ENCODE measurements at places on chromosomes 11 and 22.

DNA sequence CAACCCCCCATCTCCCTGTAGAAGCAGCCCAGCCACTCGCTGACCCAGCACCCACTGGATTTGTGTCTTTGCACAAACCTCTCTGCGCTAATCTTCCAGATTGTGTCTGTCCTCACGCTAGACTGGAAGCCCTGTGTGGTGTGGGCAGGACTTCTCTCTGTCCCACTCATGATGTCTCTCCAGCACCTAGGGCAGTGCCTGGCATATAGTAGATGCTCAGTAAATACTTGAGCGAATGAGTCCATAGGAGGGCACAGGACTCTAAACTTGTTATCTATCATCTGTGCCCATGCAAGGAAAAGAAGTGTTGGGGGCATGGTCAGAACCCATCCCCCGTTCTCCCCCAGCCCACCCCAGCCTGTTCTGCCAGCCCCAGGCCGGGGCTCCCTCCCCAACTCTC is 22.9 kb downstream of the RPL3 start:
- DNase-seq: no peak

DNA sequence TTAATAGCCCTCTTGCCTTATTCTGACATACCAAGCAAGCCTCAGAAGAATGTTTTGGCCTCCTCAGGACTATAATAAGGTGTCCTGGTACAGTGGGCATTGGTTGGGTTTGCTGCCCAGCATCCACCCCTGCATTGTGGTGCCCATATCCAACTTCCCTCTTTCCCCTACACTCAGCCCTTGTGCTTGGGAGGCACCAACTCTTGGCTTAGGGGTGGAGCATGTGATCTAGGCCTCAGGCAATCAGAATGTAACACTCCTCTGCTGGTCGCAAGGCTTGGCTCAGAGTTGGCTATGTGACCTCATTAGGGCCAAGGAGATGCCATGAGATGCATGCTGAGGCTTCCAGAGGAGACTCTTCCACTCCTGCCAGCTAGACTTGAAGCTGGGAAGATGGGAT is 123.0 kb downstream of the CSNK2A3 start:
- no peak for DNase-seq

DNA sequence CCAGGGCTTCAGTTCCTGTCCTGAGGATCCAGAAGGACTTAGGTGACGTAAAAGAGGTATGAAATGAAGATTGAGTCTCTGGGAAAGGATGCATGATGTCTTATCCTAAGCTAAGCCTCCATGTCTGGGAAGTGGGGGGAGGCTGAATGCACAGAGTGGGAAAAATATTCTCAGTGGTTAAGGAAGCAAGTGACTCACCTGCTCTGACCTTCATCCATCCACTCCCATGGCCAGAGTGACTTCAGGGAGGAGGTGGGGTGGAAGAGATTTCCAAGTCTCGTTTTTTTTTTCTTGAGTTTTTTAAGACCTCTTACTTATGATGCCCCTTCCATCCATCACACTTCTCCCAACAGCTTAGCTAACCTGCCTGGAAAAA is 32.5 kb upstream of the POLD3 start:
- DNase-seq: peak; percentile 23

DNA sequence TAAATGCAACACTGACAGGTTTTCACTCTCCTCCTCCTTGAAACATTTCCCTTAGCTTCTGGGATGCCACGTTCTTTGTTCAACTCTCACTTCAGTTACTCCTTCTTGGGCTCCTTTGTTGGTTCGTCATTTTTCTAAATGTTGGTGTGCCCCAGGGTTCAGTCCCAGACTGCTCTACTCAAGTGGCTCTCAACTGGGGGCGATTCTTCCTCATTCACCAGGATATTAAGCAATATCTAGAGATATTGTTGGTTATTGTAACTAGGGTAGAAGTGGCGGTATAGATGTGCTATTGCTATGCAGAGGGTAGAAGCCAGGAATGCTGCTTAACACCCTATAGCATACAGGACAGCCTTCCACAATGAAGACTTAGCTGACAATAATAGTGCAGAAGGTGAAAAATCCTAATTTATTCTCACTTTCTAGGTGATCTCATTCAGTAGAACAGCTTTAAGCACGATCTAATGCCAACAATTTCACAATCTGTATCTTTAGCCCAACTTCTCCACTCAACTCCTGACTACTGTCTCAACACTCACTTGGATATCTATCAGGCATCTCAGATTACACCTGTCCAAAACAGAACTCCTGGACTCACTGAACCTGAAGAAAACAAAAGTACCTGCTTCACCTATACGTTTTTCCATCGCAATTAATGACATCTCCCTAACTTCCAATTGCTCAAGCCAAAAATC is 4.6 kb downstream of the NUP160 start:
- DNase-seq: no peak

DNA sequence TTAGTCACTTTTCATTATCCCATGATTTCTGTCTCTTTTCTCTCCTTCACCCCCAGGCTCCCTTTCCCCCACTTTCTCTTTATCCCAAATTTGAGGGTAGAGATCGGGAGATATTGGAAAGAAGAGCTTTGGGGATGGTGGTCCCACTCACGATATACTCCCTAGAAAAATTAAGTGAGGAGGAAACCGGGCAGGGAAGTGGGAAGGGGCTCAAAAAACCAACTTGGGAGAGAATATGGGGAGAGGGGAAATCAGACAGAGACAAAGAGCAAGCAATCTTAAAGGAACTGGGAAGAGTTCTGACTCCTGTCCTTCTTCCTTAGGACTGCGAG is 941 bp upstream of the DCHS1 start:
- DNase-seq: no peak

DNA sequence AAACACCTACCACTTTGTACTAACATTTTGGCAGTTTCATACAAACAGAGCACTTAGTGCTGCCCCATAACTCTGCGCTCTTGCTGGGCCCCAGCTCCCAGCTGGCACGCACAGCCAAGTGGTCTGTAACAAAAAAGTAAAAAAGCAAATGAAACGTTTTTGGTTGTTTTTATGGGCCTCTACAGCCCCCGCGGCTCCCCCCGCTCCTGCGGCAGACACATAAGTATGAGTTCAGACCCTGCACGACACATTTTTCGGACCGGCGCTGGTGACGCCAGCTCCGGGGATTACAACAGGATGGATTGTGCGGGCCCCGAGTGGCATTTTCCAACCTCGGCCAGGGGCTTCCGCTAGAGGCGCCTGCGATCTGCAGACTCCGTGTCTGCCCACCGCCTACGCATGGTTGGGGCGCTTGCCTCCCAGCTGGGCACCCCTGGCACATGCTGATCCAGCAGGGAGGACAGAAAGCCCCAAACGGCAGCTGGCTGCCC is 418.2 kb downstream of the SOX6 start:
- no peak for DNase-seq

DNA sequence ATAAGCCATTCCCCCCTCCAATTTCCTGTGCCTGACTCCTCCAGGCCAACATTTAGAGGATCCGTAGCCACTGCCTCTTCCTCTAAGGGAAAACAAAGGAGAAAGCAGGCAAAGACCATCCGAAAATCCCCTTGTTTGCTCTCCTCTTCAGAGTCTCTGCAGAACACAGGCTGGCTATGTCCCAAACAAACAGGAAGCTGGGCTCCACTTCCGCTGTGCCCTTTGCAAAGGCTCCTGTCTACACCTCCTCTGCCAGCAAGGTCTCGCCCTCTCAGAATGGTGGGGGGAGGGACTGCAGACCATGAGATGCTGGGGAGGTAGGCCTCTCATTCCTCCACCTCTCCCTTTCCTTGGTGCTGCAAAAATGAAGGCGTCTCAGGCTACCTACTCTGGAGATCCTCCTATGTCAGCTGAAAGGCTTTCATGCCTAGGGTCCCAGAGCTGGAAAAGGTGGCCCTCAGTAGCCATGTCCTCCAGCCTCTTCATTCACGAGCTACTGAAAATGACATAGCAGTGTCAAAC is 596.2 kb downstream of the BUD13 start:
- no peak for DNase-seq

GRCh38 chr22:49946612-49947295 is 13.8 kb upstream of the PIM3 start:
- no peak for DNase-seq

DNA sequence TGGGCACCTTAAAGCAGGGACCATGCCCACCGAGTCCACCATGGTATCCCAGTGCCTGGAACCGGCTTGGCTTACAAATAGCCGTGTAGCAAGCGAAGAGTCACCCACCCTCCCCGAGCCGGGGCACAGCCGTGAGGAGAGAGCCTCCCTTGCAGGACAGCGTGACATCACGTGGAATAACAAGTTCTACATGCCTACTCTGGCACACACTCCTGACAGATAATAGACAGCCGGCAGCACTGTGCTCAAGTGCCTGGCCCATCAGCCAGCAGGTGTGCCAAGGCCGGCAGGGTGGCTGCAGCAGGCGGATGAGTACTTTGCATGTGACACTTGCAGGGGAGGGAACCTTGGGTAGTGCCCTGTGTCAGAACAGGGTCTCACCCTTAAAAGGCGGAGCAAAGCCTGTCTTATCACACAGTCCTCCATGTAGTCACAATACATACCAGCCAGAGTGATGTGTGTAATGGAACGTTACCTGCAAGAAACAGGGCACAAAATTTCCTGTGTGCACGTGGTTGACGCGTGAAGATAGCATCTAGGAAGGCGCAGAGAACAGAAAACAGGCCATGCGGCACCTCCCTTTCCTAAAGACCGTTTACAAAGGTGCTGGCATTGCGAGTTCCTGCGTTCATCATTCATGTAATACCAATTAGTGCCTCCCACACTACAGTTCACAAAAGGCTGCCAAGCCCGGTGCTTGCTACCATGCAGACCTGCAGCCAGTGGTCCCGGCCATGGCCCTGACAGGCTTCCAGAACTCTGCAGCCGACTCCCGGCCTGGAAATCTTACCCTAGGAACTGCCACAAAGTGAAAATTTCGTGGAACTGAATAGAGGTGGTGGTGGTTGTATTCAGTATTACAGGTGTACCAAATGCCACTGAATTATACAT is 16.4 kb downstream of the TOM1 start:
- no peak for DNase-seq

- DNase-seq: no peak
Observed at GRCh38 chr22:39924286-39924685, 23.4 kb downstream of the GRAP2 start.

DNA sequence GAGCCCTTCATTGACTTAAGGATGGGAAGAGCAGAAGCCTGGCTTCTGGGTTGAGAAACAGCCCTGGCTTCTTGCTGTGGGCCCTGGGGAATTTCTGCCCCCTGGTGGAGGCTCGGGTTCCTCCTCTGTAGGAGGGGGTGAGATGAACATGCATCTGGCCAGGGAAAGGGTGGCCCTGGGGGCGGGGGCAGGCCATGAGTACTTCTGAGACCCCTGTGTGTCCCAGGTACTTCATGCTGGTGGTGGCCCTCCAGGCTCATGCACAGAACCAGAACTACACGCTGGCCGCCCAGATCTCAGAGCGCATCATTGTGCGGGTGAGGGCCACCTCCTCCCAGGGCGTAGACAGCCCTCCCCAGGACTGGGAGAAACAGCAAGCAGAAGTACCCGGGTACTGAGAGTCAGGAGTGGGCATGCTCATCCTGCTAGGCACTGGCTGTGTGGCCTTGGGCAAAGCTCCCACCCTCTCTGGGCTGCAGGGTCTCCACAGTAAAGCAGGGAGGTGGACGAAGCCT is 15.8 kb downstream of the TMEM258 start:
- peak; percentile 22 for DNase-seq

DNA sequence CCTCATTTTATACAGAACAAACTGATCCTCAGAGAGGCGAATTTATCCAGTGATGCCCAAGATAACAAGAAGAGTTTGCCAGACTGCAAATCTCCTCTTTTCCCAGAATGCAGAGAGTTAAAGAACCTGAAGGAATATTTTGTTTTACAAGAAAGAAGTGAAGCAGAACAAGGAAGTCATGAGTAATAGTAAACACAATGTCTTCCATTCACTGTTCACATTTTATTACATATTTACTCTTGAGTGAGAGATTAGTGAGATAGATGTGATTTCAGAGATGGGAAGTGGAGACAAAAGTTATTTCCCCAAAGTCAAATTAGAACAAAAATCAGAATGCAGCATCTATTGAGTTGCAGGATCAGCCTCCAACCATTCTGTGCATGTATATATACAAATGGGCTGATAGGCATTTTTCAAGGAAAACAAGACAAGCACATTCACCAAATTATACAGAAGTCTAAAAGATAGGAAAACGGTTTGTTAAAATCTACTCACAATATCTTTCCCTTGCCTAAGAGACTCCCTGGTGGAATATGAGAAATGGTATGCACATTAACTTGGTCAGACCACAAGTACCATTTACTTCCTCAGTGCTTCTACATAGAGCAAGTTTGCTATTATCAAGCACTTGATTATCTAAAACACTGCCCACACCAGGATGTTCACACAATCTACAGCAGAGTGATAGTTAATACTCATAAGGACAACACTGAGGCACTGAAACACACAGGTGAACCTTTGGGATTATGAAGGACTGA is 12.0 kb downstream of the GUCY1A2 start:
- DNase-seq: peak; percentile 30

GRCh38 chr11:121932646-121933185 is 183.3 kb downstream of the BLID start:
- DNase-seq: peak; percentile 25

GRCh38 chr11:14784230-14784629 is 107.8 kb downstream of the CYP2R1 start:
- DNase-seq: no peak

DNA sequence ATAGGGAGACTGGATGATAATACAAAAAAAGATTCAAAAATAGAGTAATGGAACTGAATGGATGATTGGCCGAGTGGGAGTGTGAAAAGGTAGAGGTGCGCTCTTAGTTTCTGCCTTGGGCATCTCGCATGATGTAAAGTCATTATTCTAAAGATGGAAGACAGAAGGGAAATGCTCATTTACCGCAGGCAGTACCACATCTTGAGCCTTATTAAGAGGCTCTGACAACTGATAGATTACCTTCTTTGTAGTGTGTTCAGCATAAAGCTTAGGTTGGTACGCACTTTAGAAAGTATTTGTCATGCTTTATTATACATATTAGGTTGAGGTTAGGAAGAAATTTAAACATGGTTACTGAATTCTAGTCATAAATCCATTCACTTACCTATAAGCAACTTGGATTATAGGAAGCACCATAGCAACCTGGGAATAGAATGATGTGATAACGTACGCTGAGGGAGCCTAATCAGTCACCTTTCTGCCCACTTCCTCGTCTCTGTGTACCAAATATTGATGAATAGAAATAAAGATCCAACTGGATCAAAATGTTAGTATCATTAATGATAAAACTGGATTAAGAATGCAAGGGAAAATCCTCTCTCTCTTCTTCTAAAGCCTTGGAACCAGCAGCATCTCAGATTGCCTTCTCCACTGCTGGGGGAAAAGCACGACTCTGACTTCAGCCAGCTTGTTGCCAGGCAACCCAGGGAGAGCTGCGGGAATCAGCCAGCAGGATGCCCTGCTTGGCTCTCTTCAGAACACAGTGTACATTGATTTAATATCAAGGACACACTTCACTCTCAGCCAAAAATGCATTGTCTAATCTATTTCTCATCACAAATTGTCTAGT is 29.0 kb upstream of the VWA5A start:
- peak; percentile 23 for DNase-seq

DNA sequence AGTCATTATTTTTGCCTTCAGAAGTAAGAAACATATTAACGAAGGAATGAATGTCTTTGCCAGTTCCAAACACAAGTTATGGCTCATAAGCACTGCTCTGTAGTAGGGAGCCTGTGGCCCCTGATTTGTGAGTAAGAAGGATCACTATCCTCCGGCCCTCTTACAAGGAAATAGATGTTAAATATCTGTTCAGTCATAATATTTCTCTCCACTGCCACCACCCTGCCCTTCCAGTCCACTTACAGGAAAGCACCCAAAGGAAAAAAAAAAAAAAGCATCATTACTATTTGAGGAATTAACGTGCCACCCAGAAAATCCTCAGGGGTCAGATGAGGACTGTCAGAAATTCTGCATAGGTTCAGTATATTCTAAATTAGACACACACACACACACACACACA is 123.4 kb downstream of the ETS1 start:
- DNase-seq: no peak

Data from astrocyte (in vitro differentiated cells and primary cell).